Omental fat pad (tissue), 4 donors: ENCODE measurements at places on chromosomes 1 and 21. TPM values are rescaled to one million over a fixed set of nuclear protein-coding genes. Genes with fewer than 3 reads are reported as not detected.

The EXO1 gene
- total RNA-seq = not detected

The RGS4 gene
- total RNA-seq = 44.1 TPM

- no peak for DNase-seq
Observed at GRCh38 chr1:174194461-174194860, 35.1 kb downstream of the RABGAP1L start.

DNA sequence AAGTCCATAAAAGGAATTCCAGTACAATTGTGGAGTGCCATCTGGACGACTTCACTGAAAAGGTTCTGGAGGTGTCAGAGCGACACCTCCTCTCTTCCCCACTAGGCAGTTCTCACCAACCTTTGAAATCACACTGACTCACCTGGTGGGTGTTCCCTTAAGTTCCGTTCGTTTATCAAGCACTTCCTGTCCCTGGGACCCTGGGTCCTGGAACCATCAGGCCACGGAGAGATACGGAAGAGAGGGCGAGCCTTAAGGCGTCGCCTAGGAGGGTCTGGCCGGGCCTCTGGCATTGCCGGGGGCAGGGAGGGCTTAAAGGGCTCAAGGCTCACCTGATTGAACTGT lies 317 bp downstream of the SPAG17 start:
- no peak for DNase-seq

- no peak for DNase-seq
Observed at GRCh38 chr1:18116777-18117176, 9.2 kb downstream of the IGSF21 start.
